IMR-90 (cell line): ENCODE measurements at places on chromosomes 1 and 21. TPM values are rescaled to one million over a fixed set of nuclear protein-coding genes. Genes with fewer than 3 reads are reported as not detected.

EPHB2 gene
- total RNA-seq: 54.7 and 58.8 TPM in 2 replicates

SUSD4 gene
- total RNA-seq: 1.1 and 2.7 TPM in 2 replicates

OR6K2 gene
- total RNA-seq: not detected in 2 replicates

CDK18 gene
- total RNA-seq: 0.18 and 0.28 TPM in 2 replicates

CYP4A22 gene
- total RNA-seq: not detected in 2 replicates

KDM5B gene
- total RNA-seq: 82.1 and 86.4 TPM in 2 replicates

FCAMR gene
- total RNA-seq: not detected in 2 replicates

CLDN8 gene
- total RNA-seq: not detected in 2 replicates

TNFSF4 gene
- total RNA-seq: 19.7 and 23.6 TPM in 2 replicates

FCGR1A gene
- not detected in 2 replicates for total RNA-seq

DNA sequence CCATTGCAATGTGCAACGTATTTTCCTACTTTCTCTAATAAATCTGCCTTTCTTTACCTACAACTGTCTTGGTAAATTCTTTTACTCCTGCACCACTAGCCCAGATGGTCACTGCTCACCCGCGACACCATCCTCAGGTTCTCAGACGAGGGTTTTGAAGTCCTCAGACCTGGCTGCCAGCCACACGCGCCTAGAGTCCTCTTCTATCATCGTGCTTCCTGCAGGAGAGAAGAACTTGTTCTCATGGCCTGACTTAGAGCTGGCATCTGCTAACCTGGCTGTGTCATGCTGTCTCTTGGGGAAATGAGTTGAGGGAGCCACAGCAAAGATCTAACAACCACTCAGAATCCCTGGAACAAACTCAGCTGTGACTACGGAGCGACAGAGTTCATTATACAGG, 30.3 kb upstream of the PGBD5 start:
- DNase-seq: no peak

GRCh38 chr1:88890131-88890530, 1.2 kb downstream of the GTF2B start:
- DNase-seq: no peak

- DNase-seq: no peak
Observed at GRCh38 chr1:205444300-205444930, 11.4 kb downstream of the BLACAT1 start.

- DNase-seq: no peak
Observed at GRCh38 chr1:197268012-197268411, at the start of gene CRB1. Gene CRB1, plus strand, starts transcription at chr1:197268252. Its CDS starts 161 bp downstream, at chr1:197268413.

GRCh38 chr1:61368876-61369275, 286.5 kb downstream of the NFIA start:
- DNase-seq: no peak

- DNase-seq: peak; percentile 79
Observed at GRCh38 chr21:33940164-33940880, 24.7 kb upstream of the ATP5PO start.

- DNase-seq: peak; percentile 31
Observed at GRCh38 chr1:113786069-113786468, 26.2 kb downstream of the RSBN1 start.

- DNase-seq: no peak
Observed at GRCh38 chr1:2592672-2593071, 6.1 kb downstream of the PRXL2B start.

DNA sequence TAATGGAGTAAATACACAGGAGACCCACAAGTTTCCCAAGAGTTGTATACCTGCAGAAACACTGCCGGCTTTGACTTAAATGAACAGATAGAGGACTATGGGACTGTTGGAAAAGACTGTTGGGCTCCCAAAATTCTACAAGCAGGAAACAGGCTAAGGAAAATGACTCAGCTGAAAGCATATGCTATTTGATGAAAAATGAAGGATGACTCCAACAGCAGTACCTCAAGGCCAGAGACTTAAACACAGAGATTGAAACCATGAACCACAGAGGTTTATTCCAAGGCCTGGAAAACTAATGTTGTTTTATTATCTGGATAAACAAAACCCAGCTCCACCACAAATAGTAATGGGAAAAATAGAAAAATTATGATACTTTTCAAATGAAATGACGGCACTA, 187.7 kb downstream of the TNFSF18 start:
- DNase-seq: peak; percentile 34

DNA sequence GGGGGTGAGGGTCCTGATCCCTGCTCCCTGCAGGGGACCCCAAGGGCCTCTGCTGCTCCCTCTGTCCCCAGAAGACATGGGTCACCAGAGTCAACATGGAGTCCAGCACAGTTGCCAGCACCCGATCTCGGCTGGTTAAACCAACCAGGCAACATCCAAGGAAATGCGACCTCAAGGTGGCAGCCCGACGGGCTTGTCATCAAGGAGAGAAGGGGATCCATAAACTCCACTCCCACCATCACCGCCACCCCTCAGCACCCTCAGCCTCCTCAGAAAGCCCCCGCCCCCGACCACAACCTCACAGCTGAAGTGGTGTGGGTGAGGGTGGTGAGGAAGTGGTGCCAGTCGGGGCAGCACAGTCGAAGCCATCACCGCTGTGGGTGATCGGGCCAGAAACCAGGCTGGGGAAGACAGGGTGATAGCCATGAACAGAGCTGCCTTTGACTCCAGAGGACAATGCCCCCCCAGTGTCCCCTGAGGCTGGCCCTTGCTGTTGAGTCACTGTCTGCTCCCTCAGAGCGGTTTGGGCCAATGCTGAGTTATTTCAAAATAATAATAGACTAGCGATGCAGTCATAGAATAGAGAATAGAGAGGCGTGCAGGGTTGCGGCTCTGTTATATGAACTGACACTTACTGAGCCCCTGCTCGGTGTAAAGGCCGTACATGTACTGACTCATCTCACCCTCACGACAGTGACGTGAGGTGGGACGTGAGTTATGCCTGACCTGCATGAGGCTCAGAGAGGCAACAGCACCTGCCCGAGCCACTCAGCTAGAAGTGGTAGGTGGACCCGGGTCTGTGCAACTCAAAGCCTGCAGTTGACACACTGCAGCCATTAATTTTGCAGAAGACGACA, 88.7 kb upstream of the IFFO2 start:
- peak; percentile 17 for DNase-seq

DNA sequence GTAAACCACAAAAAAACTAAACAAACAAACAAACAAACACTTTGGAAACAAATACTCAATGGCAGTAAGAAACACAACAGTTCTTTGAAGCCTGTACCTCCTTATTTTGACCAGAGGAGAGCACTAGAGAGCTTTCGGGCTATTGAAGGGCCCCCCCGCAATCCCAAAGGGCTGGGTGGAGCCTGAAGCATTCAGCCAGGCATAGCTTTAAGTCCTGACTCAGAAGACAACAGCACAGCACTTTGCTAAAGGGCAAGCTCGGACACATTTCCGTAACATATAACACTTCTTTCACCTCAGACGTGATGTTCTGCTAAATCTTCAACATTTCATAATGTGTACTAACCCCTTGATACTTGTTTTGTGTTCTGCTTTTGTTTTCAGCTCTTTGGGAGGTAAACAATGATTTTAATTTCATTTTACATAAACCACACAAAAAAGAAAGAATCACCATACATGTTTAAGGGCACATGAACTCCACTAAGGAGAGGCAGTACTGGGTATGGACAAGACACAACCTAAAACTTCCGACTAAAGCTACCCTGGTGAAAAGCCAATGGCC, 9.7 kb upstream of the SHCBP1L start:
- DNase-seq: peak; percentile 90

- peak; percentile 78 for DNase-seq
Observed at GRCh38 chr1:36109041-36109679, 15.9 kb downstream of the COL8A2 start.

DNA sequence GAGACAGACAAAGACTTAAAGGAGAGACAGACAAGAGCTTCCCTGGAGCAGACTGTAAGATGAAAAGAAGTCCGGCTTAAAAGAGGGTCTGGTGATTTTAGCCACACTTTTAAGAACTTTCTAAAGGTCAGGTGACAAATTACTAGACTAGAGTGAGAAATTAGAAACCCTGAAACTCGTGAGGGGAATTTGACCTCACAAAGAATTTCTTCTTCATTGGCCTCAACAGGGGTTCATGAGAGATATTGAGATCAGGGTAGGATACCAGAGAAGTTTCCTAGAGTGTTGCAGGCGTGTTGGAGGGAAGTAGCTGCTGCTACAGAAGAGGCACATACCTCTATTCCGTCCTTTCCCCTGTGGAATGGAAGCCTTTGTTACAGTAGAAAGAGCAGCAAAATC, 884.4 kb downstream of the KCNT2 start:
- DNase-seq: no peak

- no peak for DNase-seq
Observed at GRCh38 chr1:97451046-97451826, 469.6 kb downstream of the DPYD start.

DNA sequence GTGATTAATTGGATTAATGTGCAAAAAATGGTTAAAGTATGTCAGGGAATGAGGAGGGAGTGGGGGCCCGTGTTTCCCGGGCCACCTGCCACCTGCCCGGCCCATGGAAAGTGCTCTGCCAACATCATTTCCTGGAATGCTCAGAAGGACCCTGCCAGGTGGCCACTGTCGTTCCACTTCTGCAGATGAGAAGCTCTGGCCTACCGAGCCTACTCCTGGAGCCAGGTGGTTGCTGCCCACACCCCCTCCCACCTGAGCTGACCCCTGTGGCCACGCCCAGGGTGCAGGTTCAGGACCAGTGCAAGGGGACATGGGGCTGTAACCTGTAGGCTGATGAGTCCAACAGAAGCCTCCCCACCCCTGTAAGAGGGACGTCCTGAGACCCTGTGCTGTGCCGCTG, 99.7 kb downstream of the PRDM16 start:
- no peak for DNase-seq

DNA sequence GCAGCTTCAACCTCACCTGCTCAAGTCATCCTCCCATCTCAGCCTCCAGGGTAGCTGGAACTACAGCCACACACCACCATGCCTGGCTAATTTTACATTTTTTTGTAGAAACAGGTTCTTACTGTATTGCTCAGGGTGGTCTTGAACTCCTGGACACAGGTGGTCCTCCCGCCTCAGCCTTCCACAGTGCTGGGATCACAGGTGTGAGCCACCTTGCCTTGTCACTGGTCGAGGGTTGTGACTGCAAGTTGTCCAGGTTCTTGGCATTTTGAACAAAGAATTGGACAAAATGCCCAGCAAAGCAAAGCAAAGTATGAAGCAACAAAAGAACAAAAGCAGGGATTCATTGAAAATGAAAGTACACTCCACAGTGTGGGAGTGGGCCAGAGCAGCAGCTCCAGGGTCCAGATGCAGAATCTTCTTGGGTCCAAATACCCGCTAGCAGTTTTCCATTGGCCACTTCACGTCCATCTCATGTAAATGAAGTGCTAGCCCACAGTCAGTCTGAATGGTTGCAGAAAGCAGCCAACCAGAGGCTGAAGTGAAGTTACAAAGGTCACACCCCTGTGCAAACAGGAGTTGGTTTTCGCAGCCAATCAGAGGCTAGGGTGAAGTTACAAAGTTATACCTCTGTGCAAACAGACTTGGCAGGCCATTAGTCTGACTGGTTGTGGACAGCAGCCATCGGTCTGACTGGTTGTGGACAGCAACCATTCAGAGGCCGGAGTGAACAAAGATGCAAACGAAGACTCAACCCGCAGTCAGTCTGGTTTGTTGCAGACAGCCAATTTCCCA, 109.5 kb upstream of the KIF26B start:
- DNase-seq: peak; percentile 27

DNA sequence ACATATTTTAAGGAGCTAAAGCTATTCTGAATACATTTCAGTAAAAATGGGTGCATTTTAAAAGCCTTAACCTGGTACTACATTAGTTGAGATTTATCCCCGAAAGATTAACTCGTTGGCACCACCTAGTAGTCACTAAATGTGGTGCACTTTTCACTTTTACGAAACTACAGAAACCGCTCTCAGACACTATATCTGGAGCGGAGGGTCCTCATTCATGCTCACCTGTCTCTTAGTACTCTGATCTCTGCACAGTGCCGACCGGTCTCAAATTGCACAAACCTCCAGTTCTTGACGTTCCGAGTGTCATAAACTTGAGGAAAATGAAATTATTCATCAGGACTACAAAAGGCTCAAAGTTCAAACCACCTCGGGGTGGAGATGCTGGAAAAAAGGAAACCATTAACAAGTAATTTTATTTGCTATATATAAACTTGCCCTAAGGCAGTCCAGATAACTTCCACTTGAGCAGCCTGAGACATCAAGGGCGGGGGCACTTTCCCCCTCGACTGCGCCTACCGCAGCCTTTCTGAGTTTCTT, 722 bp downstream of the LZIC start:
- peak; percentile 72 for DNase-seq

- DNase-seq: no peak
Observed at GRCh38 chr1:100875228-100875627, 19.4 kb downstream of the EXTL2 start.

GRCh38 chr1:215482079-215482478, 85.0 kb upstream of the KCTD3 start:
- DNase-seq: no peak

DNA sequence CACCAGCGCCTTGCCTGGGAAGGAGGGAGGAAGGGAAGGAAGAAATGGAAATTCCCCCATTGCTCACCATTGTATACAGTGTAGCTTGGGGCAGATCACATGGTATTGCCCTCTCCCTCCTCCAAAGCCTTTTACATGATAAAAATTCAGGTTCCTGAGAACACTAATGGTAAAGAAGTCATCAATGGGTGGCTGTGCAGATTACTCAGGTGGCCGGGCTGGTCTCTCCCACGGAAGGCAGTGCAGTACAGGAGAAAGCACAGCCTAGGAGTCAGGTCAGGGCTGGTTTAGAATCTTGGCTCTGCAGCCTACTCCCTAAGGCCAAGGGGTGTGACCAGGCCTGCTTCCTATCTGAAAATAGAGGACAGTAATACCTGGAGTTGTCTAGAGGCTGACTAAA, 107.9 kb downstream of the SUSD4 start:
- DNase-seq: no peak

GRCh38 chr1:47227341-47228232, 4.4 kb downstream of the TAL1 start:
- no peak for DNase-seq

DNA sequence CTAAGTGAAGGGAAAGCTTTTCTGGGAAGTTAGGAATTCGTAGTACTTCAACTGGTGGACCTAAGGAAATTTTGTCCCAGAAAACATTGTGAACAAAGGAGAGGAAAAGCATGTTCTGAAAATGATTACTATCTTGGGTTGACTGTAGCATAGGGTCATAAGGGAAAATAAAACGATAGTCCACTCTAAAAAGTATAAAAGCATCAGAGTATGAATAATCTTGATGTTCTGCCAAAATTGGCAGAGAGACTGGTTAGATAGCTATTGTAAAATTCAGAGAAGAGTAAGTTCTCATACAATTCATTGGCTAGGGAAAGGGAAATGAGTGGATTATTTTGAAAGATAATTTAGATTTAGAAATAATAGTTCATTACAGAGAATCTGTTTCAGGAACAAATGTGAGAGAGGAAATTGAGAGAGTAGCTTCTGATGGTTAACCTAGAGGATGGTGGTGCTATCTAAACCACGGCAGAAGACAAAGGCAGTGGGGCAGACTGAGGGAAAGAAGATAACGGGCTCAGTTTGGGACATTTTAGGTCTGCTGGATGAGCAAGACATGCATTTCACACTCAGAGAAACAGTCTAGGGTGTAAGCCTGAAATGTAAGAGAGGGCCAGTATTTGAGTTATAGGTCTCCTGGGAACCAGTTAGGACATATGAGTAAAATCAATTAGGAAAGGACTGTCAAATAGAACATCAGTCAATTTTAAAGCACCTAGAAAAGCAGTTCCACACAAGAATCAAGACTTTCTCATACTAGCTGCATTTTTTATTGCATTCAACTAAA, 799.3 kb upstream of the CXADR start:
- DNase-seq: peak; percentile 13

- DNase-seq: no peak
Observed at GRCh38 chr1:21237446-21238088, 52.7 kb downstream of the ECE1 start.
